ENCODE measurements at places on chromosomes 13 and 19.

DNA sequence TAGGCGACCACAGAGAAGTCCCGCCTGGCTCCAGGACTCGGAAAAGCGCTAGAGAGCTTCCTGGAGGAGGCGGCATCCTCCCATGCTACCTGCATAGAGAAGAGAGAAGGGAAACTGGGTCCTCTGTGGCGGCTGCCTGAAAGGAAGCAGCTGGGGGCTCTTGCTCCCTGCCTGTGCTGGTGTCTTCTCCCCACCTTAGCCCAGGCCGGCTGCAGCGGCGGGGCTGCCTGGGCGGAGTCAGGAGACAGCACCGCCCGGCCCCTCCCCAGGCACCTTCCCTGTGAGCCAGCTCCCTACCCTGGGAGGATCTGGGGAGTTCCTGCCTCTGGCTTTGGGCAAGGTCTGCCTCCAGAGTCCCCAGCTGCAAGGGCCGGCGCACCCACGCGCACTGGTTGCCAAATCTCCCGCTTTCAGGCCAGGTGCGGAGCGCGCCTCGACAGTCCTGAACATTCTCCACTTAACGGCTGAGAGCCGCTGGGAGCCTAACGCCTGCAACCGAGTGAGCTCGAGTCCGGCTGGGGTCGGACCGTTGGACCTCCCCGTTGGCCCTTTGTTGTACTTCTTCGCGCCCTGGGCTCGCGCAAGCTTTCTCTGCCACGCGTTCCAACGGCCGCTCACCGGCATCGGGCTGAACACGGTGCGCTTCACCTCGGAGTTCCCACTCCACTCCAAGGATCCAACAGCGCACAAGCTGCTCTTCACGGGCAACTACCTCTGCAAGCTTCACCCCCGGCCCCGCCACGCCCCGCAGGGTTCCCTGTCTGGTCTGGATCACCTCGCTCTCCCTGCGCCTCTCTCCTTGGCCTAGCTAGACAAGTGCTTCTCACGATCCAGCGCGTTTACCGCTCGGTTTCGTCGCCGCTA, 21.8 kb upstream of the ZNF30 start:
- no peak for DNase-seq

- DNase-seq = no peak
Measured at GRCh38 chr19:40332669-40333068, 15.5 kb downstream of the C19orf47 start.

GRCh38 chr13:77595166-77595810, 59.8 kb downstream of the SCEL start:
- no peak for DNase-seq

- DNase-seq = no peak
Measured at GRCh38 chr19:1015061-1015781, 5.7 kb downstream of the TMEM259 start.

- DNase-seq = no peak
Measured at GRCh38 chr13:47646298-47646697, 354.8 kb downstream of the SUCLA2 start.

GRCh38 chr13:112583592-112584277, 4.2 kb downstream of the TUBGCP3 start:
- peak; percentile 95 for DNase-seq

DNA sequence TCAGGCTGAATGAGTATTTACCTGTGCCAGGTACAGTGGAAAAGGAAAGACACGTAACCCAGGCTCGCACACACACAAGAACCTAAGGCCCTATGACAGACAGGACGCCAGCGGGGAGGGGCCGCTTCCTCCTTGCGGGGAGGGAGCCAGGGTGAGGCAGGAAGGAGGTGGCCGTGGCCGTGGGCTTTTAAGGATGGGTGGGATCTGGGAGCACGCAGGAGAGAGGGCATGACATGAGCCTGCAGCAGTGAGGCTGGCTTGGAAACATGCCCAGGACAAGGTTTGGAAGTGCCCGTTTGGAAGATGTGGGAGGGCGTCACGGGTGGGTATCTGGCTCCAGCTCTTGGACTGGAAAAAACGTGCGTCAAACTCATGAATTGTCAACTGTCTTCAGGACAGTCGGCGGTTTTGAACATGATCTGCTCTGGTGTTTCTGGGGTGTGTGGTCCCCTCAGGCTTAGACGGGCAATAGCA, 20.1 kb downstream of the SH3GL1 start:
- DNase-seq = no peak

GRCh38 chr13:46468570-46469463, 81.8 kb upstream of the RUBCNL start:
- no peak for DNase-seq

- no peak for DNase-seq
Measured at GRCh38 chr13:66137384-66137783, 1092.8 kb downstream of the PCDH9 start.

DNA sequence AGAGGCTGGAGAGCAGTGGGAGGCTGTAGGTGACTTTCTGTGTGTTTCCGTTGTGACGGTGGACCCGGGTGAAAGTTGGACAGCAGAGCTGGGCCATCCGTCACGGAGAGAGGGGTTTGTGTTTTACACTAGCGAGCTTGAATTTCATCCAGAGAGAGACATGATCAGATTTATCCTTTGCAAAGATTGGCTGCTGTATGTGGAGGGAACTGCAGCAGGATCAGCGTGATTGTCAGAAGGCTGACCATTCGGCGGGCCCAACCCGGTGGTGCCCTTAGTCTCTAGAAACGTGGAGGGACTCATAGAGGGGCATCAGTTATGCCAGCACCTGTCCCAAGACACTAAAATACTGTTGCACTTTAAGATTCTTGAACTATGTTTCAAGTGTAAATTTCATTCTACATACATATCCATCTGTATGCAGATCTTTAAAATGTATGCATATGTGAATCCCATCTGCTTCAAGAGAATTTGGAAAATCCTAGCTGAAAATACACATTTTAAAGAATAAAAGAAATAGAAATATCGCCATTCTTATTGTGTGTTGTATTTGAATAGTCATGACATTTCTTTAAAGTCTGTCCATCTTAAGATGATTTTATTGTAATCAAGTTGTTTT, 7.0 kb downstream of the FAM124A start:
- DNase-seq = no peak

- no peak for DNase-seq
Measured at GRCh38 chr13:20953245-20953931, 50.8 kb upstream of the XPO4 start.

- no peak for DNase-seq
Measured at GRCh38 chr19:9500796-9501195, 2.4 kb upstream of the ZNF560 start.

DNA sequence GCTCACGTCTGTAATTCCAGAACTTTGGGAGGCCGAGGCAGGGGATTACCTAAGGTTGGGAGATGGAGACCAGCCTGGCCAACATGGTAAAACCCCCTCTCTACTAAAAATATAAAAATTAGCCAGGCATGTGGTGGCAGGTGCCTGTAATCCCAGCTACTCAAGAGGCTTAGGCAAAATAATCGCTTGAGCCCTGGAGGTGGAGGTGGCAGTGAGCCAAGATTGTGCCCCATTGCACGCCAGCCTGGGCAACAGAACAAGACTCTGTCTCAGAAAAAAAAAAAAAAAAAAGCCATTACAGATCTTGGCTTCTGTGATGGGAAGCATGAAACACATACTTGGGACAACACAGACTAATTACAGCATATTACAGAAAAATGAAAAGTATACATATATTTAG, 1404.5 kb upstream of the SPRY2 start:
- no peak for DNase-seq

GRCh38 chr19:4347521-4347920, 4.2 kb downstream of the MPND start:
- DNase-seq = no peak

GRCh38 chr19:43489310-43489709, 15.2 kb downstream of the PHLDB3 start:
- DNase-seq = peak; percentile 67

DNA sequence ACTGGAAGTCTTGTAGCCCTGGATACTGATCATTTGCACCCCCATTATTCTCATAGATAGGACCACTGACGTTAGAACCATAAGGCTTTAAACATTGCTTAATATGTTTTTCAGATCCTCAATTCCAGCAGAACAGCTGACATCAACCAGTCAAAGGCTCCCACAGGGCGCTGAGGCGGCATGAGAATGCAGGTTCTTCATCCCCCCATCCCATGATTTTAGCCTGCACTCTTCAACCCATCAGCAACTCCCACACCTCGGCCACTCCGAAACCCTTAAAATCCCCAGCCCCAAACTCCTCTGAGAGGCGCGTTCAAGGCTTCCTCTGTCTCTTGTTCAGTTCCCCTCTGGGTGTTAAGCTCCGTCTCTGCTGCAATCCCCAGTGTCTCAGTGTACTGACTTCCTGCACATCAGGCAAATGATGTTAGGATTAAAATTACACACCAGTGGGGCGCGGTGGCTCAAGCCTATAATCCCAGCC, 24.3 kb upstream of the LAMP1 start:
- no peak for DNase-seq

DNA sequence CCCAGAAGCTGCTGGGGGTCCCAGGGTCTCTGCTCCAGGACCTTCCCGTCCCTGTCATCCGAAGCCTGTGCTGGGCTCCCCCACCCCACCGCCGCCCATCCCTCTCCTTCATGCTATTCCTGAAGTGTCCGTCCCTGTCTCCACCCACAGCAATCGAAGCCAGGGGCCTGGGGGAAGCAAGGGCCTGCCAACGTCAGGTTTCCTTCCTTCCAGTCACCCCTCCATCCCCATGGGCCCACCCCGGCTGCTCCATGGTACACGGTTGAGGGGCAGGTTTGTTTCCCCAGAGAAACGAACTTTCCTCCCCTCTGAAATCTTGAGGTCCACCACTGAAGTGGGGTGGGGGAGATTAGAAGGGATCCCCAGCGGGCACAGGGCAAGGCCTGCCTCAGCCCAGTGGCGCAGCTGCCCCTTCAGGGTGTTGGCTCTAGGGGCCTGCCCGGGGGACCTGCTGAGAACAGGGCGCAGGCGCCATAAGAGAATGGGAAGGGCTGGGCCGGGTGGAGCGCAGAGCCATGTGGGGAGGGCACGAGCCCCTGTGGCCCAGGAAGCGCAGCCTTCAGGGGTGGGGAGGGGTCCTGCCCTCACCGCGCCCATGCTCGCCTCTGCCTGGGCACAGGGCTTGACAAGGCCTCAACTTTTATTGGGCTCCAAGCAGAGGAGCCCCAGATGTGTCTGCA, 16.1 kb downstream of the CEBPG start:
- no peak for DNase-seq

GRCh38 chr13:50358231-50359040, 343.2 kb downstream of the KCNRG start:
- no peak for DNase-seq

DNA sequence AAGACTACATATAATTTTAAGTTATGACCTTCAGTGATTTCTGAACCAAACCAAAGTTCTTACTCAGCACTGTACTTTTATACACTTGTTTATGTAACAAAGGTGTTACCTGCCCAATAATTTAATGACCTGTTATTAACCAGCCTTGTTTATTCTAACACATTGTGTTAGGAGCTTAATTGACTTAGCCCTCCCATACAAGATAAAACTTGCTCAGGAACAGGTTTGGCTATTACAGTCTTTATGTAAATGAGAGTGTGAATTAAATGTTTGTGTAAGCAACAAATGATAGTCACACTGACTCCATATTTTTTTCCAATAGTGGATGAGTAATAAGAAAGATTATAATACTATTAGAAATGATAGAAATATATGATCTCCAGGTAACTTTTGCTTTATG, 51.8 kb upstream of the MYCBP2 start:
- DNase-seq = no peak

DNA sequence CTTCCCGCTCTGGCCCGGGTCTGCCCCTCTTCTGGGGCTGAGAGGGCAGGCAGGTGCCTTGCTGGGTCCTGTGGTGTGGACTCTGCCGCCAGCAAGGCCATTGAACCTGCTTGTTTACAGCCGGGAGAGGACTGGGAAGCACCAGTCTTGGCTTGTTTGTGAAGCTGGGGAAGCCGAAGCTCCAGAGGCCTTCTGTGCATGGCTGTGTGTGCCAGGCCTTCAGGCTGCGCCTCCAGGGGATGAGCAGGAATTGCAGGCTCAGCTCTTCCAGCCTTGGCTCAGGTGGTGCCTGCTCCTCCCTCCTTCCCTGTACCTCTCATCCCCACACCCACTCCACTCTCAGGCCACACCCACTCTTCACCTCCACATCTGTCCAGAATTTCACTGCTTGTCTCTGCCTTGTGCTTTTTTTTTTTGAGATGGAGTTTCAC, 17.5 kb downstream of the NDUFB7 start:
- DNase-seq = no peak

GRCh38 chr13:113544071-113544891, 40.3 kb upstream of the TFDP1 start:
- no peak for DNase-seq

GRCh38 chr19:10419646-10420443, 493 bp upstream of the PDE4A start:
- DNase-seq = peak; percentile 93

- no peak for DNase-seq
Measured at GRCh38 chr13:30748717-30749116, 13.4 kb downstream of the ALOX5AP start.

- DNase-seq = no peak
Measured at GRCh38 chr19:6475321-6476108, 6.1 kb downstream of the DENND1C start.

- DNase-seq = no peak
Measured at GRCh38 chr13:77522444-77522843, 13.1 kb upstream of the SCEL start.

DNA sequence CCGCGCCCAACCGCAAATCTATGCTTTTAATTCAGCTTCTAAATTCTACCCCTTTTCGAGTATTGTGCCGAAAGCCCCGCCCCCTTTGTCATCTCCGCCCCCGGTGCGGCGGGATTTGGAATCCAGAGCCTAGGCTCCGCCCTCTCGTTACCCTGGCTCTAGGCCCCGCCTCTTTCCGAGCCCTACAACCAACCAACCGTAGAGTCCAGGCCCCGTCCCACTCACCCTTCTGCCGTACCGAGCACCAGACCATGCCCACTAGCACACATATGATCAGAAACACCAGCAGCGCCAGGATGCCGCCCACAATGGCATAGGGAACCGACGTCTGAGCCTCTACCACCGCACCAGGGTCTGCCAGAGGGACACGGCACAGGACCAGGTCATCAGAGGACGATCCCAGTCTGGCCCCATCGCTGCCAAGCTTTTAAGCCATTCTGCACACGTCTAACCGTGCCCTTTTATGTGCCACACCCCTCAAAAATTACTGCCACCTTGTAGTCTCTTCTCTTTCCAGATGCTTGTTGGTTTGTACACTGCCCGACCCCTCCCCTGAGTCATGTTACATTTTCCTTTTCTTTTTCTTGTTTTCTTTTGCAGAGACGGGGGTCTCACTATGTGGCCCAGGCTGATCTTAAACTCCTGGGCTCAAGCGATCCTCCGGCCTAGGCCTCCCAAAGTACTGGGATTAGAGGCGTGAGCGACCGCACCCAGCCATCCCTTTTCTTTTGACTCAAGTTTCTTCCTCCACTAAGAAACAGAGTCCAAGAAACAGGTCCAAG, 4.7 kb upstream of the ZNF428 start:
- DNase-seq = no peak

All from KBM-7 (cell line).